Thoracic aorta (tissue), 2 donors: ENCODE measurements at places on chromosomes 7 and 10. TPM values are rescaled to one million over a fixed set of nuclear protein-coding genes. Genes with fewer than 3 reads are reported as not detected.

CNNM1 gene
- total RNA-seq, result 0.35 TPM

SH2D4B gene
- 0.92 TPM for total RNA-seq

DTX2 gene
- total RNA-seq, result 19.1 TPM

ACADSB gene
- total RNA-seq, result 11.8 TPM

BHLHA15 gene
- total RNA-seq, result not detected

CREB5 gene
- total RNA-seq, result 49.1 TPM

BLVRA gene
- 46.4 TPM for total RNA-seq

HSPA12A gene
- 13.6 TPM for total RNA-seq

MOGAT3 gene
- not detected for total RNA-seq

MSS51 gene
- 3.5 TPM for total RNA-seq

JAKMIP3 gene
- 1.4 TPM for total RNA-seq

TMEM273 gene
- total RNA-seq, result 9.6 TPM

PRTFDC1 gene
- total RNA-seq, result 7.3 TPM

GNAT3 gene
- not detected for total RNA-seq

CFAP70 gene
- total RNA-seq, result 3.4 TPM

FBXO24 gene
- not detected for total RNA-seq

GPR15LG gene
- total RNA-seq, result not detected

ELN gene
- 1,484 TPM for total RNA-seq

LZTS2 gene
- total RNA-seq, result 165 TPM

ALOX5 gene
- total RNA-seq, result 69.7 TPM

ZNF488 gene
- not detected for total RNA-seq

SPDYE16 gene
- 1.4 TPM for total RNA-seq

CYP3A4 gene
- total RNA-seq, result not detected

KCP gene
- total RNA-seq, result 2.0 TPM

ARHGAP21 gene
- 101 TPM for total RNA-seq

GPR22 gene
- not detected for total RNA-seq

HOGA1 gene
- total RNA-seq, result 12.3 TPM

SPOCK2 gene
- 13.8 TPM for total RNA-seq
